B cell (primary cell): ENCODE measurements at places on chromosomes 3 and 15. TPM values are rescaled to one million over a fixed set of nuclear protein-coding genes. Genes with fewer than 3 reads are reported as not detected.

Gene REC114
- polyA plus RNA-seq, result not detected in 2 replicates

Gene RBMS3
- not detected in 2 replicates for polyA plus RNA-seq

Gene CAPN3
- 101 and 143 TPM in 2 replicates for polyA plus RNA-seq

Gene COPB2
- 15.9 and 18.2 TPM in 2 replicates for polyA plus RNA-seq

Gene GPX1
- 145 and 180 TPM in 2 replicates for polyA plus RNA-seq

Gene RHOV
- polyA plus RNA-seq, result 0.09 TPM in 1 of 2 replicates, not detected in the other

Gene TIGIT
- polyA plus RNA-seq, result 1.3 and 2.5 TPM in 2 replicates

Gene SCG5
- polyA plus RNA-seq, result 0.18 and 0.39 TPM in 2 replicates

- DNase-seq, result peak; percentile 19
Measured at GRCh38 chr3:136042608-136043221, 77.2 kb downstream of the PPP2R3A start.

DNA sequence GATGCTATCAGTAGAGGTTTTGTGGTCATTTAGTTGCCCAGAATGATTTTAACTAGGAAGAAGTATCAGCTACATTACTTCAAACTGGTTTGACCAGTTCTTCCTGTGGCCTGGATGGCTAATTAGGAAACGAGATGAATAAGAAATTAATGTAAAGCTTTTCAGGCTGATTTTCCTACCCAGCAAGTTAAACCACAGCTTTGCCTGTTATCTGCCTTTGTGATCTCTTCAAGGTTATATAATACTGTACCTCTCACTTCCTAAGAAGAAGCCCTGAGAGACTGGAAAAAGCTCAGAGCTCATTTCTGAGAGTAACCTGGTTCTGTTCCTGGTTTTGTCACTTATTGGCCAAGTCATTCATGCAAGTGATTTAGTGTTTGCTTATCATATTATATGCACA is 782.2 kb upstream of the GOLIM4 start:
- DNase-seq, result no peak

DNA sequence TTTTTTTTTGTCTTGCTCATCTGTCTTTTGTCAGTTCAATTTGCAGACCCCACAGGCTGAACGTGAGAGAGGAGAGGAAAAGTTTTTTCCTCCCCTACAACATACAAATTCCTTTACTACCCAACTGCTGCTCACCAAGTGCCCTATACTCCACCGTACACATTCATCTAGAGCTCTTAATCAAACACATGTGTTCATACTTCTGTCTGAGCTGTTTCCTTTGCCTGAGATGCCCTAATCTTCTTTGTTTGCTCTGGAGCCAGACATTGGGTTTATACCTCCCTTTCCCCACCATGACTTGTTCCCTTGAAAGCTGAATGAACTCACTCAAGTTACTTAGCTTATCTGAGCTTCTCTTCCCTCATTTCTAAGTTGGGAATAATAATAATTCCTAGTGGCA is 122.7 kb upstream of the RASGRP1 start:
- no peak for DNase-seq

GRCh38 chr15:82111918-82112317 is 66.1 kb upstream of the MEX3B start:
- DNase-seq, result no peak

DNA sequence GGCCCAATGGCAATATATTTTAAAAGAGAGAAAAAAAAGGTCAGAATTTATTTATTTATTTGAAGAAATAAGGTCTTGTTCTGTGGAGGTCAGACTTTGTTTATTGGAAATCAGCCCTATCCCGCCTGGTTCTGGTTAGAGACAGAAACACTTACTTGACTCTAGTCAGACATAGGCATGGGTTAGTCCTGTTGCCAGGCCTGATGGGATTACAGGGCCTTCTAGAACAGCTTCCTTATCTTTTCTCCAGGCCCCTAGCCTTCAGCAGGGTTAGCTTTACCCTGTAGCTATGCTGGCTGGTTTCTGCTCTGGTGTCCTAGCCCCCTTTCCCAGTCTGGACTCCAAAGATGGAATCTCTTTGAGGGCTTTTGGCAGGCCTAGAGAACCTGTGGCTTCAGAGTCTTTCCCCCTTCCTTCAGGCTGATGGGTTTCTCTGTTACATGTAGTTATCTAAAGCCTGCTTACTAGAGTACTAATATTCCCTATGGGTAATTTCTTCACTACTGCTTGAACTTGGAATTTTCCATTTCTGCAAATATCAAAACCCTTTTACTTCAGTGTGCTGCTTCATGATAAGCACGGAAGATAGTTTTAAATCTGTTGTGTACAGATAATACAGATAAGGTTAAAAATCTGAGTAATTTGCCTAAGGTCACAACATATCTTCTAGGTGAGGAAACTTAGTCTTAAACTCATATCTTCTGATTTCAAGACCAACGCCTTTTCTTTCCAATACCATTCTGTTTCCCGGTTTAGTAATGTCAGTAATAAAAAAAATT is 10.6 kb downstream of the IREB2 start:
- no peak for DNase-seq

- DNase-seq, result no peak
Measured at GRCh38 chr3:126112531-126113237, 28.8 kb upstream of the SLC41A3 start.
